ENCODE measurements at places on chromosomes 12 and 14.
A peak's percentile ranks its signal among the peaks of the same experiment; 100 is the strongest.

DNA sequence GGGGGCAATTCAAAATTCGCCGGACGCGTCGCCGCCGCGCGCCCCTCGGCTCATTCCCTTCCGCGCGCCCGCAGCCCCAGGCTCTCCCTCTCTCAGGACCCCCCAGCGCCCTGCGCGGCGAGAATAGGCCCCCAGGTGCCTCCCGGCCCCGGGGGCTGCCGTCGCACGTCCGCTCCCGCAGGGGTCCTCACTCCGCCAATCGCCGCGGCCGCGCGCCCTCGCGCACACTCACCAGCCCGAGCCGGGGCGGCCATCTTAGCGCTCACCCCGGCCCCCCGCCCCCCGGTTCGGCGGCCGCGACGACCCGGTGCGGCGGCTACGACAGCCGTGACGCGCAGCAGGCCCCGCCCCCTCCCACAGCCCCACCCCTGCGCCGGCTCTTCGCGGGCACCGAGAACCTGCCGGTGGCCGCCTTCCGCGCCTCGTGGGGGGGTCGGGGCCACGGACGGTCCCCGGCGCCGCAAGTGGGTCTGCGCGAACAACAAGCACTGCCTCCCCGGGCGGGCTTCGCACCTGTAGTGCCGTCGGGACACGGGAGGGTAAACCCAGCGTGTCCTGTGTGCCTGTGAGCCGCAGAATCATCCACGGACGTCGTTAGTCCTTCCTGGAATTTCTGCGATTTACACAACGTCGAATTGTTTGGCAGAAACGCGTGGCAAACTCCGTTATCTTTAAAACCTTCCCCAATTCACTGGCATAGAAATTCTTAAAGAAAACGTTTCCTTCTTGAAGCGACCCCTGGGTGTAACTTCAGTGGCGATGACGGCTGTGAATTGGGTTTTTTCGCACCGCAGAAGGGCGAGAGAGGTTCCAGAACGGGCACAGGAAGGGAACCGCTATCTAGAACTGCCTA, 2.5 kb downstream of the USP44 start:
- peak; percentile 70 for DNase-seq

GRCh38 chr14:50357124-50357523, 39.6 kb downstream of the CDKL1 start:
- no peak for DNase-seq

DNA sequence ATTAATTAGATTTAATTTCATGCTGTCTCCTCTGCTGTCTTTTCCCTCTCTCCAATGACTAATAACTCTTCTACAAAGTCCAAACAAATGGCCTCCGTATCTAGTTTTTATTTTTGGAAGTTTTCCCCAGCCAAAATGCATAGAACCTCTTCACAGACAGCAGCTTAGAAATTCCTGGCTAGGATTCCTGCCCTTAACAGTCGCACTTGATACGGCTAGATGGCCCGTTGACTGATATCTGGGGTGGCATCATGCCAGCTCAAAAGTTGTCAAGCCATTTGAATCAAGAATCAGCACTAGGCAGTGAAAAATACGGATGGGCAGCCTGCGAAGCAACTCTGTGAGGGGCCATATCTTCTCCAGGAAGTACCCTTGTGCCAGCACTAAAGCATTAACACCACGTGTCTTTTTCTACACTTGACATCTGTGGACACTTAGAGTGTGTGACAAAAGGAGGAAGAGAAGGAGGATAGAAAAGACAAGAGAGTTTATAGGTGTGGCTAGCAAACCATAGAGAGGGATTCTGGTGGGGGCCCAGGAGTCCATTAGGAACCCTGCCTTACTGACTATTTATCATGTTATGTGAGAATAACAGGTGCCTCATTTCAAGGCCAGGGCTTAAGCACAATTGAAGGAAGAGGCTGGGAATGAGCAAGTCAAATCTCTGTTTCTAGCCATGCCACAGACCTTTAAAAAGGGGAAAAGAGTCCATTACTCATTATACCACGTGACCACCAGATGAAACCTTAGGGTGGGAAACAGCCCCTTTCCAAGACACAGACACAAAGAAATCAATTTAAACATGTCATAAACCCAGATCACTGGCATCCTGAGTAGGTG, 39.2 kb upstream of the KRR1 start:
- DNase-seq, result no peak

DNA sequence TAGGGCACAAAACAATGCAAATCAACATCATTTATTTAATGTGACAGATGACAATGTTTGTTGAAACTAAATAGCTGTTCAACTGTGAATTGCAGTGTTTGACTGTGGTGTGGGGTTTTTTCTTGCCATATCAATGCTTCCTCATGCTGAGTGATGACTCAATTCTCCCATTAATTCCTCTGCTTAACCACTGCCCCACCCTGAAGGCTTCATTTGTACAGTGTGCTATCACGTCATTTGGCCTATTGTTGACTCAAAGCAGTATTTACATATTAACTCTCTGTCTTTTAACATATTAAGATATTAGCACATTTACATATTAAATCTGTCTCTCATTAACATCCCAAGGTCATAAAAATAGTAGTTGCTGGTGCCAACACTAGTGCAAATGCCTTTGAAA, 164.8 kb upstream of the NRXN3 start:
- DNase-seq, result no peak

GRCh38 chr12:45587877-45588533, 141.5 kb upstream of the ARID2 start:
- no peak for DNase-seq

DNA sequence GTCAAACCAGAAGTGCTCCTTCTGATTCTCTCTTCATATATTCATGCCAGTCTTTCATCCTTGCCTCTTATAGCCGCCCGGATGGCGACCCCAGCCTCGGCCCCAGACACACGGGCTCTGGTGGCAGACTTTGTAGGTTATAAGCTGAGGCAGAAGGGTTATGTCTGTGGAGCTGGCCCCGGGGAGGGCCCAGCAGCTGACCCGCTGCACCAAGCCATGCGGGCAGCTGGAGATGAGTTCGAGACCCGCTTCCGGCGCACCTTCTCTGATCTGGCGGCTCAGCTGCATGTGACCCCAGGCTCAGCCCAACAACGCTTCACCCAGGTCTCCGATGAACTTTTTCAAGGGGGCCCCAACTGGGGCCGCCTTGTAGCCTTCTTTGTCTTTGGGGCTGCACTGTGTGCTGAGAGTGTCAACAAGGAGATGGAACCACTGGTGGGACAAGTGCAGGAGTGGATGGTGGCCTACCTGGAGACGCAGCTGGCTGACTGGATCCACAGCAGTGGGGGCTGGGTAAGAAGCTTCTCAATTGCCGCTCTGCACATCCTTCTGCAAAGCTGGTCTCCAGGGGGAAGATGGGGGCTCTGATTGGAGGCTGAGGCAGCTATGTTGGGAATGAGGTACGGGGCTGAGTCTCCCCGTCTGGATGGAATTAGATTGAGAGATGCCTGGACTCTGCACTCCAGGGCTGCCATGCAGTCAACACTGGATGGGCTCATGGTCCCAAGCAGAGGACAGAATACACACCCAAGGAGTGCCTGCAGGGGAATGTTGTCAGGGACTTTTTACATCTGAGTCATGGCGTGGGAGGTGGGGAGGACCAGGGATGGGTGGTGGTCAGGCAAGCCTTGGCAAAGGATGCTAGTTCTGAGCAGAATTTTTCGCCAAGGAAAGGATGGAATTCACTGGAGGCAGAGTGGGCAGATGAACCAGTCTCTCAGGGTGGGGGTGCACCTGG, 1.3 kb downstream of the BCL2L2 start:
- DNase-seq, result no peak

DNA sequence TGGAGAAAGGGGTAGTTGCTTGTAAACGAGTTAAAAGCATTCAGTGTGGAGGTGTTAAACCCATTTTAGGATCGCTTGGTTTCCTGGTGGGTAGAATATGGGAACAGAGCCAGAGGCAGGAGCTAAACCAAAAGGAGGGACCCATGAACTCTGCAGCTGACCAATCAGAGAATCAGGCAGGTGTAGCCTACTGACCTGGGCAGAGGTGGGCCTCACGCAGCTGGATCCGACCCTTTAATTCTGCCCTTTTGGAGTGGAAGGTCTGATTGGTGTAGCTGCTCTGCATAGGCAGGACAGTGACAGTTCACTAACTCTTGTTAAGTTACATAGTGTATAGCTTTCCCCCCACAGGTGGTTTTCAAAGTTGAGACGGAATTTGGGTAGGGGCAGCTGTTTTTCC, 63.7 kb downstream of the GNS start:
- no peak for DNase-seq

DNA sequence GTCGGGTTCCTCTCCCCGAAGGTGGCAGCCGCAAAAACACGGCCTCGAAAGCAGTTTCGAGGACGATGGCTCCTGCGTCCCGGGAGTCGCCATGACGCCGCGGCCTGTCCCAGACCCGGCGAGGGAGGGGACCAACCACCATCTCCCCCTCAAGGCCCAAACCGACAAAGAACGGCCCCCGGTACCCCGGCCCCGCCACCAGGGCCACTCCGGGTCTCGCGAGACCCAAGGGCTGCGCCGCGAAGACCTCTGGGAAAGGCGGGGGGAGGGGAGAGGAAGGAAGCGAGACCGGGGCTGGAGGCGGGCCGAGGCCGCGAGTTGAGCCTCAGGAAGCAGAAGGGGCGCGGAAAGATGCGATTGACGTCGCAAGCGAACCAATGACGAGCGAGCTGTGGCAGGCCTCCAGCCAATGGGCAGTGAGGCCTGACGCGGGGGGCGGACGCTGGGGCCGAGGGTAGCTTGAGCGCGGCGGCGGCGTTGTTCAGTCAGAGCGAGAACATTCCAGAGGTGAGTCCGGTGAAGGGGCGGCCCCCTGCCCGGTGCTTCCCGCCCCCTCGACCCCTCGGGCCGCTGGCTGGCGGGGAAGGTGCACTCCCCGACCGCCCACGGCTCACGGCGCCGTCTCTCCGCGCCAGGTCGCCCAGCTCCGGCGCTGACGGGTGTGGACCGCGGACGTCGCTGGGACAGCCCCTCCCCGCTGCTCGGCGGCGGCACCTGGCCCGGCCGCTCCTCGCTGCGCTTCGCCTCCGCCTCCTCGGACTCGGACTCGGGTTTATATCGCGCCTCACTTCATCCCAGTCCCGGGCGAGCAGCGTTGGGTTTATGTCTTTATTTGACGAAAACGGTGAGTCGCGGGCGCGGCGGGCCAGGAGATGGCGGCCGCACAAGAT, at the start of gene EIF5:
TSS of gene EIF5 (plus strand) at position 484 of the 890 bp plus-strand sequence. CDS start 1,624 bp downstream, outside the sequence.
- DNase-seq, result peak; percentile 99

DNA sequence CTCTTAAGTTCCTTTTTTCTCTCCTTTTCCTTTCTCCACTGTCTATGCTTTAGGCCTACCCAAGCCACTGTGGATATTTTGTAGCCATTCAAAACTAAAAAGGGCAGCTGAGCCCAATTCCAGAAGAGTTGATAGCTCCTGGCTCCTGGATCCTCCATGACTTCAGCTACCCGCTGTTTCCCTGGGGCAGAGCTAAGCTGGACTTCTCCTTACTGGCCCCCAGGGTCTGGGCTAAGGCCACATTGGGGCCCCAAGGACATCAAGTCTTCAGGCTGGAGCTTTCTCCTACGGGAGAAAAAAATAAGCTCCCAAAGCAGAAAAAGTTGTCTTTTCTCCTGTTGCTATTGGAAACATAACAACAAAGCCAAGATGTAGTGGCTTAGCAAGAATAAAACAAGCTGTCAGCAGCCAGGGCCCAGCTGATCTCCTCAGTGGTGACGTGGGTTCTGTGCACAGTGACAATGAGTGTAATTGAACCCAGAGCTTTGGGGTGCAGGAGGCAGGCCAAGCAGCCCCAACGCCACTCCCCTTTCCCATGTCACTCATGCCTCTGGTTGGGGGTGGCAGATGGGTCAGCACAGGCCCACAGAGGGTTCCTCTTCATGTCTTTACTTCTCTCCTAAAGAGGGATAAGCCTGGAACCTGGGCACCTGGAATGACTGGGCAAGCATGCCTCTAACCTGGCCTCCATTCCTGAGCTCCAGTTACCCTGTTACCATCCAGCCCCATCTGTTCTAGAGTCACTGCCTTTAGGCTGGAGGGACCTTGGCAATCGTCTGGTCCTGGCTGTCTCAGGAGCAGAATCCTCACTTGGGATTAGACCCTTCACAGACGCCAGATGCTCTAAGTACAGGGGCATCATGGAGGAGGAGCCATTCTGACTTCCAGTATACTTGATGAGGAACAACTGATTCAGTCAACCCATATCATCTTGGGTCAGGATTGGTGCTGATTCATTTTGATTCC, 171.2 kb downstream of the ZFP36L1 start:
- no peak for DNase-seq

DNA sequence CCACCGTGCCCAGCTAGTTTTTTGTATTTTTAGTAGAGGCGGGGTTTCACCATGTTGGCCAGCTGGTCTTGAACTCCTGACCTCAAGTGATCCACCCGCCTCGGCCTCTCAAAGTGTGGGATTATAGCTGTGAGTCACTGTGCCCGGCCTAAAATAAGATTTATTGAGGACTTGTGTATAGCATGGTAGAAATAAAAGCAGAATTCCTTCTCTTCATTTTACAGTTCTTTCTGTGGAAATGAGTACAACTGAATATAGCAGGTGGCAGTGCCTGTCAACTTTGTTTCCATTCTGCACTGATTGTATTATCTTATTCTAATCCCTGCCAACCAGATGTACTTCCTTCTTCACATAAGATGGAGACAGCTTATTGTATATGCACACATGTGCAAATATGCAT, 41.0 kb downstream of the DIP2B start:
- DNase-seq, result no peak

- peak; percentile 46 for DNase-seq
These were observed 65.8 kb upstream of the DACT1 start for GRCh38 chr14:58571769-58572472.

DNA sequence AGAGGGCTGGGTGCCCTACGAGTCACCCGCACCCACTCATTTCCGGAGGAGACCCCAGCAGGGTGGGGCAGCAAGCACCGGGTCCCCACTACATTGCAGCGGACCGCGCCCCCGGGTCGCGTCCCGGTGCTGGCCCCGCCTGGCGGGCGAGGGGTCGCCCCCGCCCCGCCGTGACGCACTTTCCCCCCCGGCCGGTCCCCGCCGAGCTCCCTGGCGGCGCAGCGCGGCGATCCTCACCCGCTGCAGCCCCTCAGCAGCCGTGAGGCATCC, 106.1 kb downstream of the PRICKLE1 start:
- no peak for DNase-seq

GRCh38 chr14:81465507-81466228, 65.5 kb upstream of the STON2 start:
- no peak for DNase-seq

GRCh38 chr12:66516133-66516532, 162.7 kb downstream of the GRIP1 start:
- DNase-seq, result no peak

GRCh38 chr12:50929831-50930230, 22.5 kb upstream of the HIGD1C start:
- no peak for DNase-seq

DNA sequence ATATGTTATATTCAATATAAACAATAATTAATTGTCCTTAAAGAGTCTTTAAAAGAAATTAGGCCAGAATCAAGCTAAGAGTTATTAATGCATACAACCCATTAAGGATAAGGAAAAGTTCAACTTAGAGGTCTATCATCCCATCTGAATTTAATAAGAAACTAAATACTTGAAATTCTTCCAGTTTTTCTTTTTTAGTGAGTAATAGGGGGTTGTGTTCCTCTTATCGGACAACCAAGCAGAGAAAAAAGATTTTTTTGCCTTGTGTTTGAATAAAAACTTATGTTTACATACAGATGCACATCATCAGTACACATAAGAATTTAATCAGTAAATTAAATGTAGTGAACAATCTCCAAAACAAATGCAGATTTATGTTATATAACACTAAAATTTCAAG, 32.5 kb downstream of the PAWR start:
- no peak for DNase-seq

All from CD4-positive, alpha-beta T cell (primary cell).